ENCODE measurements at places on chromosomes 2 and 18.

- DNase-seq: no peak
Measured at GRCh38 chr18:22676423-22676822, 256.7 kb upstream of the RBBP8 start.

GRCh38 chr2:225510796-225511195 is 111.3 kb downstream of the NYAP2 start:
- no peak for DNase-seq

DNA sequence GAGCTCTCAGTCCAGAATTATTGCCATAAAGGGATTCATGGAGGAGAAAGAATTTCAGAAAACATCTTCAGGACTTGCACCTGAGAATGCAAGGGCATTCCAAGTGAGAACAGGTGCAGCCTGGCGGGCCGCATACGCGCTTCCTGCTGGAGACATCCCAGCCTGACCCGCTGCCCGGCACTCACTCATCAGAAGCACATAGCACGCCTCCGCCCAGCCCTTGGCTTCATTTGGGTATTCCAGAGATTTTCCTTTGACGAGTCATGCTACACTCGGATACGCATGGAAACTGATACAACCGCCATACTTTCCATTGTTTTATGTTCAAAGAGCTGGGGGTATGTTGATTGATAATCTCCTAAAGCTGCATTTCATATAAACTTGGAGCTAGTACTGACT is 228.0 kb upstream of the ID2 start:
- peak; percentile 54 for DNase-seq

- DNase-seq: no peak
Measured at GRCh38 chr2:70534183-70534836, 19.3 kb downstream of the TGFA start.

DNA sequence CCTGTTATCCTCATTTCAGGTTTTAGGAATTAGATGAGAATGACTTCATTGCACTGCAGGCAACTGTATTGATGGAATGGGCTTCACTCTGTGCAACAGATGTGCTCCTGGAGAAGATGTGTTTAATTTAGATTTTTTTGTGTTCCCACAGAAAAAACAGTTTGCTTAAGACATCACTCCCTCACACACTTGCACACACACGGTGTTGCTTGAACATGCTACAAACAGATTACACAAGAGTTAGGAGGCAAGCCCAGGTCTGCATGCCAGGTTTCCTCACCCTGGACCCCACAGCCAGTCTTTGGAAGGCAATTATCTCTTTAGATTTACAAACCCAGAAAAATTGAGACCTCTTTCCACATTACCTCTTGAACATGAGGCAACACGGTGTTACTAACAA is 93.7 kb upstream of the KLHL29 start:
- DNase-seq: no peak

GRCh38 chr18:48543228-48543627 is 4.4 kb downstream of the CTIF start:
- DNase-seq: no peak

DNA sequence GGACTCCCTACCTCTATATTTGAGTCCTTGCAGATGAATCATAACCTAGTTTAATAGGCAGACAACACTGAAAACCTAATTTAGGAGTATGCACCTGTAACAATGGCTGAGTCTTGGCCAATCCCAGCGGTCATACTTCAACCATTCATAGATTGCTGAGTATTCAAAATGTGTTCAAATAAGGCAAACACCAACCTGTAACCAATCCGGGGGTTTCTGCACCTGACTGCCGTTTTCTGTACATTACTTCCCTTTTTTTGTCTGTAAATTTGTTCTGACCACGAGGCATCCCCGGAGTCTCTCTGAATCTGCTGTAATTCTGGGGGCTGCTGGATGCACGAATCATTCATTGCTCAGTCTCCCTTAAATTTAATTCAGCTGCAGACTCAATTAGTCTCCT is 338.6 kb downstream of the STK39 start:
- DNase-seq: no peak

GRCh38 chr2:159617646-159618045 is 1.3 kb upstream of the BAZ2B start:
- DNase-seq: peak; percentile 24

- no peak for DNase-seq
Measured at GRCh38 chr18:13216711-13217465, 1.7 kb upstream of the LDLRAD4 start.

DNA sequence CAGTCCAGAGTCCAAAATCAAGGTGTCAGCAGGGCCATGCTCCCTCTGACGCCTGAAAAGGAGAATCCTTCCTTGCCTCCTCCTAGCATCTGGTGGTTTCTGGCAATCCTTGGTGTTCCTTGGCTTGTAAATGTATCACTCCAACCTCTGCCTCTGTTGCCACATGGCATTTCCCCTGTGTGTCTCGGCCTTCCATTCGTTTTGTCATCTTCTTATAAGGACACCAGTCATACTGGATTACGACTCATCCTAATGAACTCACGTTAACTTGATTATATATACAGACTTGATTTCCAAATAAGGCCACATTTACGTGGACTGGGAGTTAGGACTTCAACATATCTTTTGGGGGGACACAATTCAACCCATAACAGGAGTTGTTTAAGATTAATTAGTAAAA is 15.8 kb downstream of the PMAIP1 start:
- no peak for DNase-seq

GRCh38 chr2:122007126-122007525 is 251.7 kb downstream of the TSN start:
- no peak for DNase-seq

DNA sequence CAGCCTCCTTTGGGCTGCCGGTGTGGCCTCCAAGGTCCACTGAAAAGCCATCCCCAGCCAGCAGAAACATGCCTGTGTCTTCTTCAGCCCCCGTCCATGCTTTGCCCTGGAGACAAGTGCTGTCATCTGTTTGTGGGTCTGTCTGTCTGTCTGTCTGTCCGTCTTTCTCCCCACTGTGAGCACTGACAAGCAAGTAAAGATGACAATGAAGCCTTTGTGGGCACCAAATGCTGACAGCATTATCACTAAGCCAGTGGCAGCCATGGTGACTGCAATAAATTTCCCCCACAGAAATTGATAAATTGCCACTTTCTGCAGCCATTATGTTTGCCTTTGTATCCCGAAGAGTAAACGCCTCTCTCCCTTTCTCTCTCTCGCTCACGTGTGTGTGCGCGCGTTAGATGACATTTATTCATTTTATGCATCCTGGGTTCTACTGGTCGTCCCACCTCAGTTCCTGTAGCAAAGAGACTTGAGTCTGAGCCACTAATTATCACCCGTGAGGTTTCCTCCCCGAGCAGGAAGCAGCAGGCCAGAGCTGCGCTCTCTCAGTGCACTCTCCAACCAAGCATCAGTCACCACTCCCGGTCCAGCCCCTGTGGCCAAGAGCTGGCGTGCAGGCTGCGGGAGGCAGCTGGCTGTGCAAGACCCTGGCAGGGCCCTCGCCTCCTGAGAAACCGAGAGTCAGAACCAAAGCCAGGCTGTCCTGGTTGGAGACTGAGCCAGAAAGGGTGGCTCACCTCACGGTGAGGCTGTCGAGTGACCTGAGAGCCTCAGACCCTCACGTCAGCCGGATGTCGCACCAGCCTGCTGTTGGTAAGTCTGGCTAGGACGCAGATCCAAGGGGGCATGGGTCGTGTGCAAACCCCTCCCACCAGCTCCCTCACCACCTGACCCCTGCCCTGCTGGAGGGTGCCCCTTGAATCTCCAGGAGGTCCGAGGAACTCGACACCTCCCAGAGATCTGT is 6.9 kb downstream of the STEAP3 start:
- peak; percentile 81 for DNase-seq

GRCh38 chr2:37648331-37649011 is 23.0 kb downstream of the CDC42EP3 start:
- DNase-seq: no peak

DNA sequence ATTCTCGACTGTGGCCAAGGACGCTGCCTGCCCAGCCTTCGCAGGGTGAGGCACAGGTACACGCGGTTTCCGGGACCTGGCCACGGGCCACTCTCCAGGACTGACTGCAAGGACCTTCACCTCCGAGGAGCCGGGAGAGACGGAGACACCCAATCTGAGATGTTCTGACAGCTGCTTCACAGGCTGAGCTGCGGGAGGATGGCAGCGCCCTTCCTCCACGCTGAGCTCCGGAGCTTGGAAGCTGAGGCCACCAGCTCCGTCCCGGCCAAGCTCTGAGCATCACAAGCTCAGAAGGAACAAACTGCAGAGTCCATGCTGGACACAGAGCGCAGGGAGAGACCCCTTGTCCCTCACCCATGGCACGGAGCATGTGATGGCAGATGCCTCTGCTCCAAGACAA is 71.1 kb upstream of the CTDP1 start:
- no peak for DNase-seq

DNA sequence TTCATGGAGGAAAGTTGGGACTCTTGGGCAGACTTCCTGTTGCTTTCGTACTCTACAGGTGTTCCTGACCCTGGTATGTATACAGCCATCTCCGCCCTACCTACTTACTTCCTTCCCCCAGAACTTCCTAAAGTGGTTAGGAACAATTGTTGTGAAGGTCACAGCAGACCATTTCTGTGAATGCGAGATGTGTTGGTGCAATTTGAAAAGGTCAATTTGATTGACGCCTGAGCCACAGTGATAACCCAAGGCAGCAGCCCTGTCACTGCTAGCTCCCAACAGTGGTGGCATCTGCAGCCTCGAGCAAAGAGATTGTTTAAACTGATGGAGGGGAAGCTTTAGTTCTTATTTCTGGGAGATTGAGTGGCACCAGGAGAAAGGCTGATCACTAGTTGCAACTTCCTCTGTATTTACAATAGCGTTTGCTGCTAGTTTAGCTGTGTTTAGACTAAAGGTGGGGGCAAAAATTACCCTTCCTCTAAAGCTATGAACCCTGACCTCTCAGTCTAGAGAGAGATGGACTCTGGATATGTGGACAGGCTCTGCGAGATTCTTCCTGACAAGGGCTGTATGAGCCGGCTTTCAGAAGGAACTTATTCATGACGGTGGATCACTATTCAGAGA is 78.3 kb upstream of the MAP4K3 start:
- no peak for DNase-seq

DNA sequence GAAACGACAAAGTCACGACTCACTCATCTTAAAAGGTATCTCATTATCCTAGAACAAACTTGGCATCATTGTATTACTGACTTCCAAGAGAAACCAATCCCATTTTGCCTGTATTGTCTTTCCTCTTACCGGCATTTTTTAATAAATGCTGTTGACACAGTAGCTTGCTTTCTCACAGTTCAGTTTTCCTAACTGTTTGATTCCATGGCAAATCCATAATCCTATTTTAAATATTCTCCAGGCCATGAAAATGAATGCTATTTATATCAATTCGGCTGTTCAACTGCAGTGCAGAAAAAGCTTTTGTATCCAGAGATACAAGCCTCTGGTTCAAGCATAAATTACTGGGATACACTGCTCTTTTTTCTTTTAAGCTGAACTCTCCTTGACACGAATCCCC is 1241.9 kb downstream of the DPP10 start:
- no peak for DNase-seq

- DNase-seq: no peak
Measured at GRCh38 chr2:70720124-70720523, 47.9 kb downstream of the ADD2 start.

- DNase-seq: no peak
Measured at GRCh38 chr2:121061633-121062032, 223.4 kb downstream of the TFCP2L1 start.

DNA sequence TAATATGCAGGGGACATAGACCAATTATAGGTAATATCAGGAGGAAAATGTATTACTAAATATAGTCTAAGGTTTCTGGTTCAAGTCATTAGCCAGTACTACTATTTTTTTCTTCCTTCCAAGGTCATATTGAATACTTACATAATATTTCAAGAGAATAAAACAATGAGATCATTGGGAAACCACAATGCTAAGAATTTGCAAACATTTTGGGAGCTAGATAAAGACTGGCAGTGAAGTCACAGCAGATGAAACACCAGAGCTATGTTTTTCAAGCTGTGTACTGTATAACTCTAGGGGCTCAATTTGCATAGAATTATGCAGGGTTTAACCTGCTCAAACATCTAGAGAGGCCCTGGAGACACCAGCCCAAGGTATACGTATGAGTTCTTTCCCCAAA is 80.5 kb upstream of the KCNH7 start:
- no peak for DNase-seq

DNA sequence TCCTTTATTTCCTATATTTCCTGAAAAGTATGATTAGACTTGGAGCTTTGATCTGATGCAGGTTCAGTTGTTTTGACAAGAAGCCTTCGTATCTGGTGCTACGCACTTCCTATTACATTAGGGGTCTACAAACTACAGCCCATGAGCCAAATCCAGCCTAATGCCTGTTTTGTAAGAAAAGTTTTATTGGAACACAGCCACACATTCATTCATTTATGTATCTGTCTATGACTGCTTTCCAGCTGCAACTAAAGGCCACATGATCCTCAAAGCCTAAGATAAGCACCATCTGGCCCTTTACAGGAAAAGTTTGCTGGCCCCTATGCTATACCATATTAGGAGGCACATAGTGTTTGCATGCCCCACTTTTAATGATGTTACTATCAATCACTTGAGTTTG is 26.0 kb downstream of the EIF2AK3 start:
- no peak for DNase-seq

DNA sequence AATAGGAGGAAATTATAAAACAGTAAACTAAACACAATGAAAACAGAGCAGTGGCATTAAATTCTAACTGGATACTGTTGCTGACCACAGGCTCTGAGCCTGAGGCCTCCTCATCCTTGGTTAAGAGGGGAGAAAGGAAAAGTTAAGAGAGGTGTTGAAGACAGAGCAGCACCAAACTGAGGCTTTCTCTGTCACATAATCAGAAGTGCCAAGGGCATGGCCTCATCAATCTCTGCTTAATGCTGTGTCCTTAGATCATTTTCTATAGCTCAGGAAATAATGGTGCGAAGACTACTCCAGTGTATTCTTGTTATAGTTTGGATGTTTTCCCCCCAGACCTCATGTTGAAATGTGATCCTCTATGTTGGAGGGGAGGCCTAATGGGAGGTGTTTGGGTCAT is 160.9 kb upstream of the SLC1A4 start:
- no peak for DNase-seq

GRCh38 chr2:109258376-109258775 is 129.4 kb downstream of the SH3RF3 start:
- DNase-seq: no peak

DNA sequence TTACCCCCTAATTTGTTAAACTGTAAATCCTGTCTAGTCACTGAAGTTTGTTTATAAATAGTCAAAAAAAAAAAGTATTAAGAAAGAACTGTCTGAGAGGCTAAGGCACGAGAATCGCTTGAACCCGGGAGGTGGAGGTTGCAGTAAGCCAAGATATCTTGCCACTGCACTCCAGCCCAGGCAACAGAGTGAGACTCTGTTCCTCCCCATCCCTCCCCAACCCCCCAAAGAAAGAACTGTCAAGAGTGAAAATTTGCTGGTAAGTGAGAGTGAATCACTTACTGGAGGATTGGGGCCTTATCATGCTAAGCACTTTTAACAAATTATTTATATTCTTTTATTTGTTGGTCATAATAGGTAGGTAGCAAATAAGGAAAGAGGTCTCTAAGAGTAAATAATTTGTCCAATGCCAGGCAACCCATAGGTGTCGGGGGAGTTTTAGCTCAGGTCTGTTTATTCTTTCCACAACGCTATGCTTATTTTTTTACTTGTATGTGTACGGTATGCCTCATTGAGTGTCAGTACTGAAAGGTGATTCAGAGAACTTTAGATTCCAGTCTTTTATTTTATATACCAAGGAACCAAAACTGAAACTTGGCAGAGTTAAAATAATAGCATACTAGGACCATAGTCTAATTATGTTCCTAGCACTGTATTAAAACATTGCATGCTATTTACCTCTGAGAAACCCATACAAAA is 2.5 kb downstream of the TAF4B start:
- no peak for DNase-seq

GRCh38 chr2:207480521-207481040 is 49.2 kb upstream of the CREB1 start:
- no peak for DNase-seq

- no peak for DNase-seq
Measured at GRCh38 chr2:240129311-240129710, 6.8 kb downstream of the COPS9 start.

Data from astrocyte of the spinal cord (primary cell).